CMK (cell line): ENCODE measurements at places on chromosomes 1 and 21.

DNA sequence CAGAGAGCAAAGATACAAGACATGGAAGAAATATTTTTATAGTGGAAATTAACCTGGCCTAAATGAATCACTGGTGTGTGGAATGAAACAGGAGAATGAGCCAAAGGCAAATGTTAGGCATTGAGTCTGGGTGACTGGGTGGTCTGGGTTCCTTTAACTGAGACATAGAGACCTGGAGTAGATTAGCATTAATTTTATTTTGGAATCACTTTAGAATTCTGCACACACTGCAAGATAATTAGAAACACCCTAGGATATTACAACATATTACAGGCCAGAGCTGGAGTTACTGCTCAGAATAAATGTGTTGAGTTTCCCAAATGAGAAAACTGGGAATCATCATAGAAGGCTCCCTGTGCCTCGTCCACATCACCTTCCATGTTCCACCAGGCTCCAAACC lies 85.5 kb downstream of the PLPPR5 start:
- no peak for DNase-seq

- DNase-seq = no peak
These were observed 72.2 kb upstream of the SLC25A33 start for GRCh38 chr1:9466780-9467758.

DNA sequence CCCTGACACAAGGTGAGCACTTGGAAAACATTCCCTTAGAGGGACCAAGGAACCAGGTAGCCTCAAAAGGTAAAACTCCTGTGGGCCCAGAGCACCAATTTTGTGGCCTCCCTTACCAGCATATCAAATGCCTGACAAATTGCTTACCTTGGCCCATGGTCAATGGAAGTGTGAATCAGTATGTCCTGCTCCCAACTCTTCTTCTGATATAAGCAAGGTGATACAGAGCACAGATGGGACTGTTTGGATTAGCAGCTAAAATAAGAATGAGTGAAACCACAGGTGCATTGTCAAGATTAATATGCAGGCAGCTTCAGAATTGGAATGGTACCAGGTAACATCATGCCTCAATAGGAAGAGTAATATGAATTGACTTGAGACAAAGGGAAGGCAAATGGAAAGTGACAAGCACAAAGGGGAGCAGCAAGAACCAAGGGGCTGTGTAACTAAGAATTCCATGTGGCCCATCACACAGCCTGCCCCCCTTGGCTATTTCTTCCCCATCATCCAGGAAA lies 156.8 kb upstream of the KCND3 start:
- DNase-seq = no peak

GRCh38 chr1:228510101-228510802 lies 23.1 kb downstream of the RNF187 start:
- no peak for DNase-seq

DNA sequence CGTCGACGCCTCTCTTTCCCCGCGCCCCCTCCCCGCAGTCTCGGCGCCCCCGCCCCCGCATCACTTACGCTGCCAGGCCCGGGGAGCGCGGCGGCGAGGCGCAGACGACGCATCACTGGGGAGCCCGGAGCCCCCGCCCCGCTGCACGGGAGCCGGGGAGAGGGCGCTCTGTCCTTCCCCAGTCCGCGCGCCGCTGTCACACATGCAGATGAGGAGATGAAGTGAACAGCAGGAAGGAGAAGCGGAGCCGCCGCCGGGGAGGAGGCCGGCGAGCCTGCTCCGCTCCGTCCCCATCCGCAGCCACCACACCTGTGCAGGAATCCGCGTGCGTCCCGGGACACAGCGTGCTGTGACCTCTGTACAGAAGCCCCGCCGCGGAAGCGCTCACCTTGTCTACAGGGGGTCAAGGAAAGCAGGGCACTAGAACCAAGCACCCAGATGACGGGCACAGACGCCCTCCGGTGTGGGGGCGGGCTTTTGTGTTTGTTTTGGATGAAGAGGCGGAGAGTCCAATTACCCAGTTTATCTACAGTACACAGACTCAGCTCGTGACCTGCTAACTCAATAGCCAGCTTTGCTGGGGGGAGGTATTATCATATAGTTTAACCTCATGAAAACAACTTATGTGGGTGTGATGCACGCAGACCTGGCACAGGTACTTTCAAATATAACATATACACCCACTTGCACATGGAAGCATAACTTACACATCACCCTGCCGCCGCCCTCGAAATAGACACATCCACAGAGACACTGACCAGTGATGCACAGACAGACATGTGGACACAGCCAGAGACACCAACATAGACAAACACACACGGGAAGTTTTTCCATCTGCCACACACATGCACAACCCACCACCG lies 12.4 kb downstream of the KLHDC8A start:
- no peak for DNase-seq

- no peak for DNase-seq
These were observed 357.0 kb downstream of the TTLL7 start for GRCh38 chr1:83641796-83642443.

- no peak for DNase-seq
These were observed 643.3 kb downstream of the NPHP4 start for GRCh38 chr1:5348732-5349465.

- DNase-seq = no peak
These were observed 390.6 kb downstream of the PTPRC start for GRCh38 chr1:199029401-199029800.

DNA sequence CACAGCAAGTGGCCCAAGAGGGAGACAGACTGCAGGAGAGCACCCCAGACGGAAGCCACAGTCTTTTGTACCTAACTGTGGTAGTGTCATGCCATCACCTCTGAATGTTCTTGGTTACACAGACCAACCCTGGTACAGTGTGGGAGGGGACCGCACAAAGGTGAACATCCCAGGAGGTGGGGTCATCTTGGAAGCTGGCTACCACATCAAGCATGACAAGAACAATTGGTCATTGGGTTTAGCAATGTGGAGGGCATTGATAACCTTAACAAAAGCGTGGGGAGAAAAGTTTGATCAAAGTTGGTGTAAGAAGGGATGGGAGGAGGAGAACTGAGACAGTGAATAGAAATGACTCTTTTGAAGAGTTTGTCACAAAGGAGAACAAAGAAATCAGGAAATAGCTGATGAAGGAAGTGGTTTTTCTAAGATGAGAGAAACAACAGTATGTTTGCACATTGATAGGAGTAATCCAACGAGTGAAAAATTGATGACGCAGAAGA lies 87.1 kb upstream of the CACNA1E start:
- no peak for DNase-seq

GRCh38 chr21:41613533-41613909 lies 105.6 kb upstream of the TMPRSS2 start:
- no peak for DNase-seq

DNA sequence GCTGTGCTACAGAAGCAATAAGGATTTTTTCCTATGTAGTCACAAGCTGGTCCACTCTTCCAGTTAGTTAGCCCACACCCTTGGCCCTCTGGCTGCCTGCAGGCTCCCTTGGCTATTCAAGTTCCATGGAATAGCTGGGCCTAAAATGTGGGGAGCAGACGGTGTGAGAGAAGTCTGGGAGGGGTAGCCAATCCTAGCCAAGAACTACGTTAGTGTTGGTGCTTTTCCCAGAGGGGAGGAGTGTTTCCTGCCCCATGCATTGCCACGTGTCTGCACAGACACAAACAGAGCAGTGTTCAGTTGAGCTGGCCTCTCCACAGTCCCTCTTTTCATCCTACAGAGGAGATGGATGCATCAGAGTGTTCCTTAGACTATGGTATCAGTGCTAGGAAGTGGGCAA lies 59.0 kb upstream of the IPO9 start:
- no peak for DNase-seq

- no peak for DNase-seq
These were observed 232.5 kb upstream of the TMEM51 start for GRCh38 chr1:14921057-14921456.

GRCh38 chr1:232317350-232317749 lies 312.6 kb downstream of the SIPA1L2 start:
- DNase-seq = no peak

DNA sequence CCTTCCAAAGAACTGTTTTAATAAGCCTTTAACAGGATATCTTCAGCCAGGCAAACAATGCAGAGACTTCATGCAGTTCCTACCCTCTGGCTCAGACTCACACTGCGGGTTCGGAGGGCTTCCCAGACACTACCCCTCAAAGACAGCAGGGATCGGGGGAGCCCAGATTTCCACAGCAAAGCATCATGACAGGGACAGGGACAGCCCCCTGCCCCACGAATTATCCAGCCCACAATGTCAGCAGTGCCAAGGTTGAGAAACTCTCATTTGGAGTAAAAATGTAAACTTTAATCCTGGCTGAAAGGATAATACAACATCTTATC lies 20.1 kb downstream of the NPHP4 start:
- no peak for DNase-seq

GRCh38 chr1:190679983-190680382 lies 202.3 kb upstream of the BRINP3 start:
- no peak for DNase-seq
